ENCODE measurements at places on chromosomes 11 and 22.

DNA sequence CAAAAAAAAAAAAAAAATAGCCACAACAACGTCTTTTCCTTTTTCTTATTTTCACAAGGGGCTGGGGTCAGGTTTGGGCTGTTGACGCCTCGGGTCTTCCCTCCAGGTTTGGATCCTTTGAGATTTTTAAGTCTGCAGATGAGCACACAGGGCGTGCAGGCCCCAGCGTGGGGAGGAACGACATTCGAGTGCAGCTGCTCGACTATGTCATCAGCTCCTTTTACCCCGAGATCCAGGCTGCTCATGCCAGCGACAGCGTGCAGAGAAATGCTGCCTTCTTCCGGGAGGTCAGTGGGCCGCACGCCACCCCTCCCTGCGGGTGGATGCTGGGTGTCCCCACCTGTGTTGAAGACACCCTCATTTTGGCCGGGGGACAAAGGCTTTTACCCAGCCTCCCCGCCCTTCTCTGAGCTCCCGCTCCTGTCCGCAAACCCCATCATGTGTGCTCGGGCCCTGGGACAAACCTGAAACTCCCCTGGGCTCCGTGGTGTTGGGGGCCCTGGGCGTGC is 7.7 kb downstream of the SELENOO start:
- DNase-seq, result no peak

DNA sequence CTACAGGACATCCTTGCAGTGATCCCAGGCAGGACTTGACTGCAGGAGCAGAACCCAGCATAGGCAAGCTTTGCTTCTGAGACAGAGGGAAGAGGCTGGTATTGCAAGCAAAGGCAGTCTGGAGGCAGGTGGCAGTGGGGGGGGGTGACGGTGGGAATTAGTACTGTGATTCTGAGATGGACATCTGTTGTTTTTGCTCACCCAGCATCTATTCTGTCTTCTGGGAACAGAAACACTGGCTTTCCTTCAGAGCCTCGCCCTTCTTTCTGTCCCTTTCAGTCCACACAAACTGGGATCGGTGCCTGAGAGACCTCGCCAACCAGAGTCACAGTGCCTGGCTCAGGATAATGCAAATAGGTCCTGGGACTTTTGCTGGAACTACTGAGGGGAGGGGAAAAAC is 31.2 kb upstream of the RASL10A start:
- DNase-seq, result no peak

GRCh38 chr11:47143322-47143721 is 33.4 kb downstream of the ARFGAP2 start:
- DNase-seq, result no peak

DNA sequence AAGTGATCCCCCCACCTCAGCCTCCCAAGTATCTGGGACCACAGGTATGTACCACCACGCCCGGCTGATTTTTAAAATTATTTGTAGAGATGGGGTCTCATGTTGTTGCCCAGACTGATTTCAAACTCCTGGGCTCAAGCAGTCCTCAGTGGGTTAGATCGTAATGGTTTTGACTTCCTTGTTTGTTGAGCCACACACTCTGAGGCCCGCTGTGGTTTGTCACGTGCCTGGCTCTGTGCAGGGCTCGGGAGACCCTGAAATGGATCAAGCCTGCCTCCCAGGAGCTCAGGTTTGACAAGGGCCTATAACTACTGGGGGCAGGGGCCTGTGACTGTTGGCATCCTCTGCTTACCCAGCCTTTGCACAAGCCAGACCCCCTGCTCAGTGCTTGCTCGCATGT is 68.1 kb downstream of the MPPED1 start:
- no peak for DNase-seq

Data from kidney capillary endothelial cell (primary cell).